ENCODE measurements at places on chromosomes 4 and X.

DNA sequence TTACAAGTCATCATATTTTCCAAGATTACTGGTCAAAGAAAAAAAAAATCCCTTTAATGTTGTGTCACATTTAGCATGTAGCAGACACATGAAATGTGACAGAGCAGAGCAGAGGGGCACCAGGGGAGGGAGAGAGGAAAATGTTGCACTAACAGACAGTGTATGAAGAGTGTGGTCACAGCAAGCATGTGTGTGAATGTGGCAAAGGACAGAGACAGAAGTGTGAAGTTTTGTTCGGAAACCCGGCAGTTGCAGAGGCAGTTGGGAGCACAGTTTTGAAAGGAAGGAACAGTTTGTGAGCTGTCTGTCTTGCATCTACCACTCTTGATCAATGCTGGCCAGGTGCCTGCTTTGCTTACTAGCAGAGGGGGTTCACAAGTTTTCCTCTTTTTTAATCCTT lies 83.9 kb upstream of the MAP3K15 start:
- no peak for DNase-seq

GRCh38 chr4:148214529-148215166 lies 227.6 kb downstream of the NR3C2 start:
- DNase-seq: no peak

DNA sequence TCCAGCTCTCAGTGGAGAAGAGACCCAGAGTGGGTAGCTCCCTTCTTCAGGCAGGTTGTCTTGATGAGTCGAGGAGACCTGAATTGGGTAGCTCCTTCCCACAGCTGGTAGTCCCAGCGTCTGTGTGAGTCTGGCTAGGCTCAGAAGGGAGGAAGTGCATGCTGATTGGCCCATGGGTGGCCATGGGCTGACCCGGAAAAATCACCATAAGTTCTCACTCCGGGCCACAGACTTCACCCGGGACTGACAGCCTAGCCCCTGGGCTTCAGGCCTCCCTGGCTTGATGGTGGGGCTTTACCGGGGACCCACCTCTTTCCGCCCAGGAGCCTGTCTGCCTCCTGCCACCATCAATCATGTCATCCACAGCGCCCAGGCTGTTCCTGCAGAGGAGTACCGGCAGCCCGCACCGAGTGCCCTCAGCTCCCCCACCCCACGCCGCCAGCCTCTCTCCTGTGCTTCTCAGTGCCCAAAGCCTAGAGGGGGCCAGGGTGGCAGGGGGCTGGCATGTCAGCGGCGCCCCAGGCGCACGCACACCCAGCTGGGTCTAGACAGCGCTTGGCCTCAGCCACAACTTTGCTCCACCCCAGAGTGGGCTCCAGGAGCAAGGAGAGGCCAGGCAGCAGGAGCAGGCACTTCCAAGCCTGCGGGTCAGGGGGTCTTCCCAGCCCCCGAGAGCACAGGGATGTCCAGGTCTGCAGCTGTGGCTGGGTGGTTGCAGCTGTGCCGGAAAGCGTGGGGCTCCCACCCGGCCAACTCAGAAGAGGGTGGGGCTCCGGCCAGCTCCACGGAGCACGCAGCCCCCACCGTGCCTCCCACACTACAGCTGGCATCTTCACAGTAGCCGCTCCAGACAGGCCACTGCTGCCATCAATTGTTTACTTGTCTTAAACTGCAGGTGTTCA lies 16.1 kb upstream of the SAT1 start:
- DNase-seq: no peak

DNA sequence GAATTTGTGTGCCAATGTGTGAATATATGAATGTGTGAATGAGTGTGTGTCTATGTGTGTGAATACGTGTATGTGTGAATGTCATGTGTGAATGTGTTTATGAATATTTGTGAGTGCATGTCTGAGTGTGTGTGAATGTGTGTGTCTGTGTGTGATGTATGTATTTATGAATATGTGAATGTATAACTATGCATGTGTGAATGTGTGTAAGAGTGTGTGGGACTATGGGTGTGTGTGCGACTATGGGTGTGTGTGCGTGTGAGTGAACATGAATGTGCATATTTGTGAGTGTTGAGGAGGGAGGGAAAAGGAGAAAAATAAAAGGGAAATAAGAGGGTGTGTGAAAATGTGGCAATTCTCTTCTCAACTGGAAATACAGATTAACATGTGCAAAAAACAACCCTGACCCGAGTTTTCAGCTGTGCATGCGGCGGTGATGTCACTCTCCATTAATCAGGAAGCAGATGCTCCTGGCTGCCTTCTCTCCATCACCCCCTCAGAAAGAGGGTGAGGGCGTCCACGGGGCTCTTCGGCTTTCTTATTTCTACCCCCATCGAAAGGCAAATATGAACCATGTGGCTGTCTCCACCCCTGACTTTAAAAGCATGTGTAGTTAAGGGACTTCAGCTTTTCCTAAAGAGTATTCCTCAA lies 219.8 kb downstream of the MAML3 start:
- DNase-seq: peak; percentile 48

- no peak for DNase-seq
Observed at GRCh38 chr4:170979736-170980135, 833.5 kb upstream of the GALNTL6 start.

DNA sequence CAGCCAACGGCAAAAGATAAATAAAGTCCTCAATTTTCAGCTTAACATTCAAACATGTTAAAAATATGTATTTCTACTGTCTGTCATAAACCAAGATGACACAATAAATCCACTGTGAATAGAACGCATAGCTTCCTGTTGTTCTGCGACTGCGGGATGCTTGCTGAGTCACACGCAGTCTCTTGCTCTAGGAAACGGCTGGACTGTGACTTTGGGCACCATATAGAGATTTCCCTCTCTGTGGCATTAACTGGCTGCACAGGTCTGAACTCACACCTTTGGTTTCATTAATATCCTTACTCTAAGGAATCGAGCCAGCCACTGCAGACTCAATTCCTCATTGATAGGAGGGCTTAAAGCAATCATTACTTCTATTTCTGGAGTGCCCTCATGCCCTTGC lies 8.4 kb downstream of the BEND4 start:
- no peak for DNase-seq

Measured in NCI-H1694 (cell line).